ENCODE measurements at places on chromosomes 7 and 10.

DNA sequence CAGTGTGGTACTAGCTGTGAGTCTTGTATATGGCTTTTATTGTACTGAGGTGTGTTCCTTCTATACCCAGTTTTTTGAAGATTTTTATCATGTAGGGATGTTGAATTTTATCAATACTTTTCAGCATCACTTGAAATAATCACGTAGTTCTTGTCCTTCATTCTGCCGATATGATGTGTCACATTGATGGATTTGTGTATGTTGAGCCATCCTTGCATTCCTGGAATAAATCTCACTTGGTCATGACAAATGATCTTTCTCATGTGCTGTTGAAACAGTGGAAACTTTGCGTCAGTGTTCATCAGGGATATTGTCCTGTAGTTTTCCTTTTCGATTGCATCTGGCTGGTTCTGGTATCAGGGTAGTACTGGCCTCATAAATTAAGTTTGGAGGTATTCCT is 7.1 kb upstream of the PRKAR1B start:
- DNase-seq: no peak

DNA sequence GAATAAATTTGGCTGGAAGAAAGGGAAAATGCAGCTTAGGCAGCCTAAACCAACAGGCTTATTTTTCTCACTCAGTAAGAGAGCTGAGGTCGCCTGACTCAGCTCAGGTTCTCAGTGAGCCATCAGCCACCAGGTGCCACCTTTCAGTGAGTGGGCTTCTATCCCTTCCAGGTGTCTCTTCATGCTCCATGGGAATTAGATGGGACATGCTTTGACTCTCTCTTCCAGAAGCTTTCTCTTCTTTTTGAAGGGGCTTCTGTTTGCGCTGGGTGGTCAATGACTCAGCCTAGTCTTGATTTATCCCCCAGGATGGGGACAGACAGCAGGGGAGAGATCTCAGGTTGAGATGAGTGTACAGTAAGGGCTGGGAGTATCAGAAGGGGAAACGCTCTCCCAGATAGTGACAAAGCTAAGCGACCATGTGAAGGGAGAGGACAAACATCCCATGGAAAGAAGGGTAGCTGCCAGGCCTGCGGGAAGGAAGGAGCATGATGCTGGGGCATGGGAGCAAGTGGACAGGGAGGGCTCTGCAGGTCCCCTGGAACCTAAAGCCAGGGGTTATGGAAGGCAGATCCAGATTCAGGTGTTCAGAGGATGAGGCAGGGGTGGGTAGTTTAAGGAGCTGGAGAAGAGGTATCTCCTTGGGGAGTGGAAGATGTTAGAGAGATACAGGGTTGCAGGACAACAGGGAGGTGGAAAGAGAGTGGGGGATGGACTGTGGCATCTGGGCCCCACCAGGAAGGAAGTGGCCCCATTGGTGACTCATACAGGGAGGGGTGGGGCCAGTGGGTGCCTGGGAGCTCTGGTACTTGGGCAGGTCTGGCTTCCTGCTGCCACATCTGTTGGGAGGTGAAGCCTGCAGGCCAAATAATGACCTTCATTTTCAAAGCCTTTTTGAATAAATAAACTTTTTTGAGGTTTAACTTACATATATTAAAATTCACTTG is 32.5 kb downstream of the OGDH start:
- peak; percentile 66 for DNase-seq

- no peak for DNase-seq
These were observed 640.0 kb downstream of the KCNMA1 start for GRCh38 chr10:76997631-76998030.

GRCh38 chr7:6554848-6555247 is 3.6 kb upstream of the GRID2IP start:
- DNase-seq: no peak

DNA sequence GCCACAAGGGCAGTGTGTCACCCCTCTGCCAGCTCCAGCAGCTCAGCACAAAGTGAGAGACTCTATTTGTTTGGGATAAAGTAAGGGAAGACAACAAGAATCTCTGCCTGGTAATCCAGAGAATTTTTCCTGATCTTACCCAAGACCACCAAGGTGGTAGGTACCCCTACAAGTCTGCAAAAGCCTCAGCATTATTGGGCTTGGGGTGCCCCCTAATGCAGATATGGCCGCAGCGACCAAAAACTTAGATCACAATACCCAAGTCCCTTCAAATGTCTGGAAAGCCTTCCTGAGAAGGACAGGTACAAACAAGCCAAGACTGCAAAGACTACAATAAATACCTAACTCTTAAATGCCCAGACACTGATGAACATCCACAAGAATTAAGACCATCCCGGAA is 22.4 kb upstream of the CUL1 start:
- no peak for DNase-seq

GRCh38 chr7:143884969-143885559 is 16.9 kb downstream of the TCAF1 start:
- DNase-seq: no peak

DNA sequence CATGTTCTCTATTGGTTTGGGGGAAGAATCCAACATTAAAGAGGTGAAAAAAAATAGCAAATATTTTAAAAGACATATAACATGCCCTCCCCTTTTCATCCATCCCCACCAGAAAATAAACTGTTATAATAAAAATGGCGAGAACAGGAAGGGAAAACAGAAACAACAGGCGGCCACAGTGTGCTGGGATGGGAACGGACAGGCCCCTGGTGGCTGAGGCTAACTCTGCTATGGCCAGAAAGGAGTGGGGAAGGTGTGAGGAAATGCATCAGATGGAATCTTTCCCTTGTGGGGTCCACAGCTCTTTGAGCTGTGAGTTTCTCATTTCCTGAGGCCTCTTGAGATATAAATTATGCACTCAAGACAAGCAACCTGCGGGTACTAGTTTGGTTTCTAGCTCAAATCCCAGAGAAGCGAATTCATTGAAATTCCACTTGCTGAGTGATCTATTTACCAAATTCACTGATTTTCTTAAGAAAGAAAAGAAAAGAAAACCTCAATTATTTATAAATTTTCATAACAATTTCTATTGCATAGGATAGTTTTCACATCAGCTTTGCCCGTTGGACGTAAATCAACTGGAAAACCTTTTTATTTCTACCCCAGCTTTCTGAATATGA is 139.5 kb downstream of the BMPER start:
- DNase-seq: no peak

DNA sequence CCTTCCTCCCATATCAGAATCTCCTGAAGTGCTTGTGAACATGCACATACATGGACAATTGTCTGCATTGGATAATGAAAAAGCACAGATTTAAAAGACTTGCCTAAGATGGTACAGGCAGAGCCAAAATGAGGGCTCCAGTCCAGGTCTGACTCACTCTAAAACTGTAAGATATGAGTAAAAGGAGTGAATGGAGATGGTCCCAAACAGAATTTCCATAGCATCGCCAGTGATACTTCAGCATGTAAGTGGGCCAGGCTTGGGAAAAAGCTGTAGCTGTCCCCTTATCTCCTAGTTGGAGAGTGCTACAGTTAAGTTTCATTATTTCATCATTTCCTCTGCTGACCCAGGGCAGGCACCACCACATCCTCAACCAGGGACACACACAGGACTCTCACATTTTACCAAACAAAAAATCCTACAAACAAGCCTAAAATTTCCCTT is 26.4 kb upstream of the IL6 start:
- DNase-seq: no peak

DNA sequence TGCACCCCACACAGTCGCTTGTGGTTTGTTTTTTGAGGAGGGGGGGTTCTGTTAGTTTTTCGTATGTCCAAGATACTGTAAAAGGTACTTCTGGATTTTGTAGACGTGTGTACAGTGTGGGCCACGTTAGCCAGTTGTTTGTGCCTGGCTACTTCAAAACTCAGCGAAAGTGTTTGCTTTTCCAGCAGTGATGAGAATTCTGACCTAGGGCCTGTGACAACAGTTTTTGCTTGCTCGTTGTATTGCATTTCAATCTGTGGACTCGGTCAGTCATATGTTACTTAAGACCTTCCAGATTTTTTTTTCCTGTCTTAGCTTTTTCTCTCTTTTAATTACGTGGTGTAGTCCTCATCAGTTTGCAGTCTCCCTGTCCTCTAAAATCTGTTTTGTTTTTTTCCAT is 338.9 kb upstream of the GALNT17 start:
- no peak for DNase-seq

DNA sequence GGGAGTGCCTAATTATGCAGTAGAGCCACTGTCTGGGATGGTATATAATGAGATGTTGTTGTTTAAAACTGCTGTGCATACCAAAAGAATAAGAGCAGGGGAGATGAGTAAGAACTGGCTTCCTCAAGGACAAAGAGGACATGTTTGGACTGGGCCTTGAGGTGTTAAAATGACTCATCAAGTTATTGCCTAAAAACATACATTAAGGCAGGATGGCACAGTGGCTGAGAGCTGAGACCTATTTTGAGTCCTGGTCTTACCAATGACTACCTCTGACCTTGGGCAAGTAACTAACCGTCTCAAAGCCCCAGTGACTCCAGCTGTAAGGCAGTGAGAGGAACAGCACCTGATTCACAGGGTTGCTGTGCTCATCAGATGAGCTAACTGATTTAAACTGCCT is 71.1 kb downstream of the CFAP58 start:
- DNase-seq: no peak

DNA sequence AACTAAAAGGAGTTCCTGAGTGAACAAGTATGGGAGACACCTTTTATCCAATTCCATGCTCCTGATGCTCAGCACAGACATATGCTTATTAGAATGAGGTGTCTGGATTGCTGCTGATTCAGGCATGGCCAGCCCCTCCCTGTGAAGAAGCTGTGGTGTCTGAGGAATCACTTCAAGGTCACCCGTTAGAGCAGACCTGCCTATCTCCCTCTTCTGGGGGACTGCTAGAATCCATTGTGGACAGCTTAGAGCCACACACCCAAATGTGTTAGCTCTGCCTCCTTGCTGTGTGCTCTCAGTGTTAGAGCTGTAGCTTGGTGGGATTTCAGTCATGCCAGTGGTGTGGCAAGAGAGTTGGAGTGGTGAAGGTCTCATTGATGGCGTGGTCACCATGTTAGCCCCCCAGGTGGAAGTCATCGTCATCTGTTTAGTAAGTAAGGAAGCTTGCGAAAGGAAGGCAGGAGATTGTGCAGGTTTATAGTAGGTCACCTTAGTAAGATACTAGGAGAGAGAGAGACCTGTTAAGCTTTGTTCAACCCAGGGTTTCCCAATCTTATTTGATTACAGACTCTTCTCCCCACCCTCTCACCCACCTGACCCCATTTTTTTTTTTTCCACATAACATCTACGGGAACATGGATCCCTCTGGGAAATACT is 12.8 kb downstream of the PRXL2A start:
- DNase-seq: no peak

- no peak for DNase-seq
These were observed 26.8 kb upstream of the CALCR start for GRCh38 chr7:93601363-93601762.

- no peak for DNase-seq
These were observed 166.3 kb upstream of the RHOBTB1 start for GRCh38 chr10:61110188-61110844.

DNA sequence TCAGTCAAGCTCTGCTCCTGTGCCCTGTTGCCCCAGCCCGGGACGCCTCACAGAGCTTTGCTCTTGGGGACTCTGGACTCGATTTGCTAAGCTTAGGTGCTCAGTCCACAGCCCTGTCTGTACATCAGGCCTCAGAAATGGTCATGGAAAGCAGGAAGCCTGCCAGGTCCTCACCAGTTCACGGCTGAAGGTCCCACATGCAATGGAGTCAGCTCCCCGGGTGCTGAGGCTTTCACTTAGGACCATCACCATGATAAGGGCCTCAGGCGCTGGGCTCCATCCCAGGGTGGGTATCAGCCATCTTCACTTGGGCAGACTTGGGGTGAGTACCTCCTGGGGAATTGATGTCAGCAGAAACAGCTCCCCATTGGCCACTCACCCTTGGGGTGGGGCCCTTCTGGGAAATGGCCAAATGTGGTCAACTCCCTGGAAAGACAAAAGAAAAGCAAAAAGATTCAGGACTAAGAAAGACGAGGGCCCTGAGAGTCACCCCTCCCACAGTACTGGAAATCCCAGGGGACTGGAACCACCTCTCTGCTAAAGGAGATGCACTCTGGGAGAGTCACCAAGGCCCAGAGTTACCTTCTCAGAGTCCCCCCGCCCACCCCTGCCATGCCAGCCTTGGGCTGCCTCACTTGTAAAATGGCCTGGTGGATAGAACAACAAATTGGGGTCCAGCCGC is 37.6 kb downstream of the FAM53B start:
- no peak for DNase-seq

DNA sequence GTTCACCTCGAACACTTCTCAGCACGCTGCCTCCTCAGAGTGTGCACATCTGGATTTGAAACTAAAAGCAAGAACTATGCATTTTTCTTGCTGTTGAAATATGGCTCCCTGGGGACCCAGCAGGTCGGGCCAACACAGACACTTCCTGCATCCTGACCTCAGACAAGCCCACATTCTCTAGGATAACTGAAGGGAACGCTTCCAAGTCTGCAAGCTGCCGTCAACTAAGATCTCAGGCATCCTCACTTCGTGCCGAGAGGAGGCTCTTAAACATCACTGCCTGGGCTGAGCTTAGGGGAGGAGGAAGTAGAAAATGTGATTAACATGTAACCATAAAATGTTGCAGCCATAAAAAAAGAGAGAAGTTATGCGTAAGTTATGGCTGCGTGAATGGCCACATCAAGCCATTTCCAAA is 65.5 kb downstream of the PYROXD2 start:
- no peak for DNase-seq

DNA sequence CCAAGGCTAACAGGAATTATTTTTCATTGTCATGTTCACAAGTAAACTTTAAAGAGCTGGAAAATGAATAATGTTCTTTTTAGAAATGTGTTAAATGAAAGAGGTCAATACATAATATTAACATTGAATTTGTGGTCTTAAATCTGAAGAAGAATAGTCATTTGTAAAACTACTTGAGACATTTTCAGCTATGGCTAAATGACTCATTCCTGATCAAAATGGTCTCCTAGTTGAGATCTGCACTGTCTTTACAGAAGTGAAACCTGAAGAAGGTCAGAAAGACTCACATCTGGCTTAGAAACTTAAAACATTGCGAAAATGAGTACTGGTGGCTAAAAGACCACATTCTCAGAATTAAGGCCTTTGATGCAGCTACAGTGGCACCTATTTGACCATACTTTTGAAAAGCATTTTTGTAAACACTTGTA is 5.9 kb downstream of the PIK3CG start:
- no peak for DNase-seq
